Activated CD4-positive, alpha-beta T cell treated with anti-CD3 and anti-CD28 coated beads, Interleukin-2, amount 10 ng/mL, durations not matched to agents 24 days and 14 days (primary cell): ENCODE measurements at places on chromosomes 13 and 19. TPM values are rescaled to one million over a fixed set of nuclear protein-coding genes. Genes with fewer than 3 reads are reported as not detected.

Gene LILRA5
- not detected in 2 replicates for total RNA-seq

Gene CYP4F2
- not detected in 2 replicates for total RNA-seq

Gene PABPC3
- 0.43 and 0.54 TPM in 2 replicates for total RNA-seq

Gene ZNF582
- 1.0 and 2.1 TPM in 2 replicates for total RNA-seq
